ENCODE measurements at places on chromosomes 3 and 15.

DNA sequence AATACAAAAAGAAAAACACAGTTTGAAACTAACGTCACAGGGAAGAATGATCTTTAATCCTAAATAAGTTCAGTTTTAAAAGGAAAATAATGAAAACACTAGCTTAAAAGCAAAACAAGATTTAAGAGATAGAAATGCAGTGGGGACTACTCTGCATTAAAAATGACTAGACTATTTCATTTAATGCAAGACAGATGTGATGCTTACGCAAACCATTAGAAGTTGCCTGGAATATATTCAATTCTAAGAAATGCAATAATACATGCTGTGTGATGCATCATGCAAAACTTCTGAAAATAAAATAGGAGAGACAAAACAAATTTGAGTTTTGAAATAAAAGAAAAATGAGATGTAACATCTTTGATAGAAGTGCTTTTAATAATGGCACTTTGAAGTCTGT is 97.6 kb upstream of the STRIT1 start:
- DNase-seq: no peak

DNA sequence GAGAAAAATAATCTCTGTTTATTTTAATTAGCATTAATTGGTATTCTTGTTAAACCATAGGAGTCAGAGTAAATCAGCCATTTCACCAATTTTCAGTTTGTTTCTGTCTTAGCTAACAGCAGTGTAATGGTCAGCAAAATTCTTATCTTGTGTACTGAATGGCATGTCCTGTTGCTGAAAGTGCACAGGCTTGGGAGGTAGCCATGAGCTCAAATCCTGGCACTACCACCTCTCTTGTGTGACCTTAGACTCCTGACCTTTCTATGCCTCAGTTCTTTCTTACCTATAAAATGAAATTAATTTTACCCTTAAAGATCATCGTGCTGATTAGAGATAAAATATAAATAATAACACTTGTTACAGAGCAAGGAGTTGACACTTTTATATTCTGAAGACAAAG is 35.8 kb downstream of the MLH1 start:
- peak; percentile 61 for DNase-seq

DNA sequence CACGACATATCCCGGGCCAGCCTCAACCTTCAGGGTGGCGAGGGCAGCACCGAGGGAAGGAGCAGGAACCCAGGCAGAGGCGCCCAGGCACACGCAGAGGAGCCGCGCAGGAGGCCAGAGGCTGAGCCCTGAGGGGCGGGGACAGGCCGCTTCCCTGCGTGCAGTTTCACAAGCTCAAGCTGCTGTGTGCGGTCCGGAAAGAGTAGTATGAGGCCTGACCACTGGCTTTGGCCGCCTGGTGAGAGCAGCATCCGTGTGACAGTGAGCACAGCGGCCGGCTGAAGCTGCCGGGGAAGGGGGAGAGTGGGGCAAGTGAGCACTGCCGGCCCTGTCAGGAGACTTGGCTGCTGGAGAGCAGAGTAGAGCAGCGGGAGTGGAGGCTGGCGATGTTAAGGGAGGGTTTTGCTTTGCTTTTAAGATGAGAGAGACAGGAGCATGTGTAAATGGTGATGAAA is 8.7 kb downstream of the ZDHHC19 start:
- no peak for DNase-seq

DNA sequence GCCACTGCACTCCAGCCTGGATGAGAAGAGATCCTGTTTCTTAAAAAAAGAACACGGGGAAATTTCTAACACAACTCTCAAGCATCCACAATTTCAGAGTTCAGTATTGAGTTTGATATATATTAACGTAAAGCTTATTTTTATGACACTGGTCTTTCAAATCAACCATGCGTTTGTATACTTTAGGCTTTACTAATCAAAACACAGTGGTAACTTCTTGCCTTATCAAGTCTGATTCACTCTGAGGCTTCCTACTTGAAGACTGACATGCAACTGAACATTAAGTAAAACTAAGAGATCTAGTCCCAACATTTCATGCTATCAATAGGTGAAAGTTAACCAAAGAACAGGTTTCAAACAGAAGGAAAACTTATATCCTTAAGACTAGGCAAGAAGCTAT is 46.7 kb downstream of the PRTG start:
- no peak for DNase-seq

DNA sequence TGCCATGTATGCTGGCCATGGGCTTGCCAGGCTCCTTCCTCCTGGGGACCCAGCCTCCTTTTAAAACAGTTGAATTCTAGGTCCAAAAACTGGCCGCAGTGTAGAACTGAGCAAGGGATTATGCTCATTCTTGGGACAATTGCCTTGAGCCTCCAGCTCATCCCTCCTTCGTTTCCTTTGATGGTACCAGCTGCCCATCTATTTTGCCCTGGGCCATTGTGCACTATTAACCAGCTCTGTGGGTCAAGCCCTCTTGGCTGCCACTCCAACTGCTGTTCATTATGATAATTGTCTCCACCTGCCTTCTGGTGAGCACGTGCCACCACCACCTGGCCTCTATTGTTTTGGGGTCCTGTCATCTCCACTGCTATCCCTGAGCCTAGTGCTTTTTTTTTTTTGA is 75.8 kb upstream of the SYN2 start:
- no peak for DNase-seq

DNA sequence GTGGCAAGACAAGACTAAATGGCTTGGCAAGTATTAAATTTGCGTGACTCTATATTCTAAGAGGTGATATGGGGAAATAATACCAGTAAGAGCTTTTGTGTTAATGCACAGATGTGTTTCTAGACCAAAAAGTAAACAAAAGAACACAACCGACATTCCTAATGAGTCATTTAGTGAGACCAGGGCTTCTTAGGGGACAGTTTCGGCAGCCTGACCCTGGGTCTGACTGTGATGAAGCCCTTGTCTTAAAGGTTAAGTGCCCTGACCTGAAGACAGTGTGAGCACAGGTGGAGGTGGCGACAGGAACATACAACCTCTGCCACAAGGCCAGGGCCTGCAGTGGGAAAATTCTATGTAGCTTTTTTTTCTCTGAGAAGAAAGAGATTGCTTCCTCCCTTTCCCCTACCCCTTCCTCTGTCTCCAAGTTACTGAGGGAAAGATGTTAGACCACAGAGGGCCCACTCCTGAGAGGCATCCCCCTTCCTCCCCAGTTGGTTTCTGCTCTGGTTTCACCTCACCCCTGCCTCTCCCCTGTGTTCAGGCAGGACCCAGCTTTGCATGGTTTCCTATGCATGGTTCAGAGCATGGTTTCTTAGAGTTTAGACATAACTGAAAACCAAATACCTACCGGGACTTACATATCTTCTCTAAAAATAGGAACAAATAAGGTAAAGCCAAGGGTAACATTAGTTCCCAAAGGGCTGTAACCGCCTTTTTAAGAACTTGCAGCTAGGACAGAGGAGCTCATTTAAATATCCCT is 24.8 kb upstream of the CMTM7 start:
- no peak for DNase-seq

- peak; percentile 68 for DNase-seq
These were observed 201.5 kb upstream of the IL12A start for GRCh38 chr3:159787178-159787574.

DNA sequence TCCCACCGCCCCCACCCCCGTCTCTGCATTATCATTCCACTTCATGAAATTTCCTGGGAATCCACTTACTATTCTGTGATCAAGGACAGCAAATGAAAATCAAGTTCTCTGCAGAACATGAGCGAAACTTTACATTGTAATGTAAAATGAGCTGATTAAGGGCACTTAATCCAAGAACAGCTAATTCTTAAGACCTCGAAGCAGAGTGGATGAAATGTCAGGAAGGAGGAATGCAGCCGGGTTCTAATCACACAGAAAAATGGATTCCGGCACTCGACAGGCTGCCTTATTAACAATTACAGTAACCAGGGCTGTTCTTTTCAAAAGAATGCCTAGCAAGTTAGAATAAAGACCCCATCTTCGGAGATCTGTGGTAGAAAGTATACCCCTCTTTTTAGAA is 57.5 kb downstream of the RFTN1 start:
- DNase-seq: no peak

DNA sequence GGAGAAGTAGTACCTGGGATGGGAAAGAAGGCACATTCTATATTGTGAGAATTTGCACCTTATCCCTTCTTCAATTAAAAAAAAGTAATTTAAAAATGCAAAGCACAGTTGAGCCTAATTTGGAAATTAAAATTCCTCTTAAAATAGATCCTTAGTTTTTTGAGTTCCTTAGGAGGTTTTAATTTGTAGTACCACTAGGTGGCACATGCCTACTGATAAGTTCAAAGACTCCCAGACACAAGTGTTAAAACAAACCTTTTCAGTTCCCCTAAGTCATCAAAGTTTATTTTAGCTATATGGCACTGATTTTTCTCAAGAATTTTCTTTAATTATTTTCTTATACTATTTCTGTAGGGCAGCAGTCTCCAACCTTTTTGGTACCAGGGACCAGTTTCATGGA is 127.6 kb upstream of the AZI2 start:
- no peak for DNase-seq

DNA sequence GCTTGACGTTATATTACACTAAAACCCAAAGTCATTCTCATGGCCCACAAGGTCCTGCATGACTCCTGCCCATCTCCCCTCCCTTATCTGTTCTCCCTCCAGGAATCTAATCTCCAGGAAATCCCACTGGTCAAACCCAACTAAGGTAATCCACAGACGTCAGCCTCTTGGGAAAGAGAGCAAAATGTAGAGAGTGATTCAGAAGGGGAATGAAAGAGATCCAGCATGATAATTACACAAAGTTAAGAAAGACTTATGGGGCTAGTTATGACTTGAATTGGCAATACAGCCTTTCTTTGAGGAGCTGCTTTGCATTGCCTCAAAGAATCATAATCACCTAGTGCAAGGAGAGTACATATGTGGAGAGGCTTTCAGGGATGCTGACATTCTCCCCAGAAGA is 137.8 kb upstream of the MYRIP start:
- DNase-seq: no peak

- no peak for DNase-seq
These were observed 107.2 kb downstream of the IL1RAP start for GRCh38 chr3:190620886-190621608.

- DNase-seq: no peak
These were observed 67.8 kb upstream of the CHRNB4 start for GRCh38 chr15:78708713-78709260.

GRCh38 chr15:77633134-77633912 is 611 bp upstream of the LINGO1 start:
- peak; percentile 87 for DNase-seq

GRCh38 chr3:35789042-35789831 is 149.9 kb downstream of the ARPP21 start:
- no peak for DNase-seq

- DNase-seq: no peak
These were observed 15.7 kb downstream of the CAPN7 start for GRCh38 chr3:15221574-15222217.

- peak; percentile 90 for DNase-seq
These were observed 4.4 kb upstream of the LMAN1L start for GRCh38 chr15:74808078-74808839.

GRCh38 chr3:86828751-86829150 is 162.2 kb downstream of the VGLL3 start:
- DNase-seq: no peak

- no peak for DNase-seq
These were observed 19.4 kb downstream of the IFT57 start for GRCh38 chr3:108202834-108203233.

- DNase-seq: peak; percentile 77
These were observed 5.1 kb upstream of the SLC25A38 start for GRCh38 chr3:39378088-39378487.

DNA sequence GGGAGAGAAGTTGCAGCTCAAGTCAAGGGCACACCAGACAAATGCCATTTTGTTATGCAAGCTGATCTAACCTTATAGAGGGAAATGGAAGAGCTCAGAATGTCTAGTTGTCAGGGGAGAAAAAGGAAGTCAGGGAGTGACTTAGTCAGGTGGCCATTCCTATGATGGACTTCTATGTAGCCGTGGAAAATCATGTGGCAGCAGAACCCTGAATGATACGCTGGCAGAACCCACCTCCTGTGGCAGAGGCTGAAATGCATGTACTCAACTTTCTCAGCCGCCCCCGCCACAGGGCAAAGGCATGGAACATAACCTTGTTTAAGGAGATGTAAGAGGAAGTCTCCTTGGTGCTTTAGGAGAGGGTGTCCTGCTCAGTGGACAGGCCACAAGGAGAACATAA is 37.7 kb upstream of the PARL start:
- DNase-seq: no peak

DNA sequence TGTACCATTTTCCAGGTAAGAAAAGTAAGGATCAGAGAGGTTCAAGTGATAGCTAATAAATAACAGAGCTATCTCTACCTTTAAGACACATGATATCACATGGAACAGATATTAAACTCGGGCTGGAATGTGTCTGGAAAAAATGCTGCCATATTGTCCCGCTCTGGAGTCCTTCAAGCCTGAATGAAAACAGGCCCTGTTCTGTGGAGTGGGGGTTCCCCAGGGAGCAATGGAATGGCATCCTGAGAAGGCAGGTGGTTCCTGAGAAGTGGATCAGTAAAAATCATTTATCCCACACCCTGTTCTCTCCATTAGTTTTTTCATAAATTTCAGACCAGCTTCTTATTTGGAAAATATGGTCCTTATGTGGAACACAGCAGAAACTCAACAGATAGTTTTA is 57.3 kb upstream of the PRTG start:
- DNase-seq: no peak

GRCh38 chr3:119497820-119498185 is 544 bp upstream of the TIMMDC1 start:
- DNase-seq: no peak

DNA sequence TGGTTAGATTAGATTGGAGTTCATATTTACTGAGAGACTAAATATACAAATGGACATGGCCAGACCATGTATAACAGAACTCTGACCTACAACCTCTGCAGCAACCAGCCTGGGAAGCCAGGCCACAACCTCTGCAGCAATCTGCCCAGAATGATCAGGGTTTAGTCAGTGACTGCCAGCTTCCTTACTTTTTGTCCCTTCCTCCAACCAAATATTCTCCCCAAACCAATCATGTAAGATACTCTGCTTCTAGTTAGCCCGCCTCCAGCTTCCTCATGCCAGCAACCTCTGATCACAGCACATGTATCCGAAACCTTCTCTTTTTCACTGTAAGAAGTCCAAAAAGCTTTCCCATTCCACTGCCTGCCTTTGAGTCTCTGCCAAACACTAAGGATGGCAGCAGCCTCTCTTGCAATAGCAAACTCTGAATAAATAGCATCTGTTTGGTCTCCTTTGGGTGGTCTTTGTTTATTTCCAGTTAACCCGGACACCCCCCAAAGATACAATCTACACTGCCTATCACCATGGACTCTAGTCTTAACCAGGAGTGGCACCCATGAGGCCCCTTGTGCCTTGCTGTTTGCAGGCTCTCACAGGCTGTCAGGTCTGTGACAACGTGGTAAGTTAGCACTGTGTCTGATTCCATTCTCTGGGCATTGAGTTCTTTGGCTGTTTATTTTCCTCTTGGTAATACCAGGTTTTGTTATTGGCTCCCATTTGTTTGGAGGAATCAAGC is 102.2 kb downstream of the ERC2 start:
- peak; percentile 85 for DNase-seq

DNA sequence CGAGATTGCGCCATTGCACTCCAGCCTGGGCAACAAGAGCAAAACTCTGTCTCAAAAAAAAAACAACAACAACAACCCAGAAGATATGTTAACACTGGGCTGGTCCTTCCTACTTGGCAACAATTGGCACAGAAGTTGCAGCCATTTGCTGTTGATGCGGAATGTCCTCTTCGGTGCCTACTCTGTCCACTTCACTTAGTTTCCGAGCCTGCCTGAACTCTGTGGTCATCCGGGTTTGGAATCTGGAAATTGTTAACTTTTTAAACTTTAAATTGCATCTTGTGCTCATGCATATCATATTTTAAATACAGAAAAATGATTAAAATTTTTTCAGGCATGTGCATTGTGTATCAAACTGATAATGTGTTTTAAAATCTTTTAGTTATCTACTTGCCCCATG is 81.5 kb downstream of the FNDC3B start:
- no peak for DNase-seq

GRCh38 chr3:20589275-20589674 is 403.3 kb upstream of the SGO1 start:
- DNase-seq: no peak

Data from left lobe of liver (tissue), 2 donors.